Non-pigmented ciliary epithelial cell (primary cell): ENCODE measurements at places on chromosomes 2 and 18.

GRCh38 chr2:241035818-241036396 lies 37.5 kb downstream of the SNED1 start:
- no peak for DNase-seq

DNA sequence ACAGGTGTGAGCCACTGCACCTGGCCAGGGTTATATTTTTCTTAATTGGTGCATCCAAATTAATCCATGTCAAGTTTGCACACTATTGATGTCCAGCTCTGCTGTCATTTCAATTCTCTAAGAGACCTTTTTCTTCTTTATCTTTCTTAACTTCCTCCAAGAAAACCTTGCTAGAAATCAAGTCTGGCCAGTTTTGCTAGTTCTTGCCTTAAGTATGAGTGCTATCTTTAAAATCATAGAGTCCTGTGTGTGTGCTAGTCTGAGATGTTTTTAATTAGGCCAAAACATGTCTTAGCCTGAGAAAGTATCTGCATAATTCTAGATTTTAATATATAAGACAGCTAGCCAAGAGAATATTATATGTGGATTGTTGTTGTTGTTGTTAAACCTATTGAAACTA lies 56.2 kb upstream of the SLC39A10 start:
- DNase-seq = no peak

GRCh38 chr2:240998706-240998994 lies 232 bp downstream of the SNED1 start:
- DNase-seq = no peak

GRCh38 chr2:85888684-85889626 lies at the start of gene ST3GAL5:
Gene ST3GAL5 (minus strand): TSS chr2:85888990. CDS start chr2:85888905, 85 bp downstream.
- no peak for DNase-seq

GRCh38 chr2:39858677-39859076 lies 79.6 kb upstream of the THUMPD2 start:
- no peak for DNase-seq

DNA sequence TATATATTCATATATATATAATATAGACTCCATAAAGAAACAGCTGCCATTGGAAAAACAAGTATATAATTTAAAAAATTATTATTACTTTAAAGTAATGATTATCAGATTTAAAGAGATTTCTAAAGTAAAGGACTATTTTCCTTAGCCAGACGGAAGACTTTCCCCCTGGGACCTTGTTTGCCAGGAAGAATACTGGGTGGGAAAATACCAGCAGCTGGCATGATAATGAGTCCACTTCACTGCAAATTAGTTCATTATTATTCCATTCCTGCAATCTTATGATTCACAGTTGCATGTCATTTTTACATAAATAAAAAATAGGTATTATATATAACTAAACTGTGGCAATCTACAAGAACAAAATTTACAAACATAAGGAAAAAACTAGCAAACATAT lies 339.8 kb upstream of the CDH7 start:
- DNase-seq = no peak

DNA sequence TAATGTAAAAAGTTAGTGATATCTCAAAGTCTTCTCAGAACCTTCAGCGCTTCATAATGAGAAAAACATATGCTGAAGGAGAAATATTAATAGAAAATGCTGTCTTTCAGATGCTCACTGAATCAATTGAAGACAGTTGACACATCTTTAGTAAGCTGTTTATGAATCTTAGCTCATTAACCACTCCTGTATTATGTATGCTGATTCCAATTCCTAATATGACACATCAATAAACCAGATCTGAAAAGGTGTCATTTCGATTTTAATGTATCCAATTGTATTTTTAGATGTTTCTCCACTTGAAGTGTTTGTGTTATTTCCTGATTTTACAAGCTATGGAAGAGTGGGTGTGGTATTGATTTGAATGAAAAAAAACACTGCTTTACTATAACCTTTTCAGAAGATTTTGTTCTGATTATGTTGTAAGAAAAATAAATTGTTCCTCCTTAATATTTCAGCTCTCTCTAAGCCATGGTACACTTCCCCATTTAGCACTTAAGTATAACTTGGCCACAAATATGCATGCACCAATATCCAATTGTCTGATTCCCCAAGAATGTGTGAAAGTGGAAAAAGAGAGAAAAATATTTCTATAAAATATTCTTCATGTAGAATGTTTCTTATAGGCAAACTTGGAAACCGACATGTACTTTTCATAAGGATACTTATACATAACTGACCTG lies 569.8 kb downstream of the ARHGAP15 start:
- no peak for DNase-seq
